ENCODE measurements at places on chromosomes 12 and 14. TPM values are rescaled to one million over a fixed set of nuclear protein-coding genes. Genes with fewer than 3 reads are reported as not detected.

The BIN2 gene
- 1.8 TPM for polyA plus RNA-seq

The COA8 gene
- 60.8 TPM for polyA plus RNA-seq

The PMEL gene
- 0.45 TPM for polyA plus RNA-seq

DNA sequence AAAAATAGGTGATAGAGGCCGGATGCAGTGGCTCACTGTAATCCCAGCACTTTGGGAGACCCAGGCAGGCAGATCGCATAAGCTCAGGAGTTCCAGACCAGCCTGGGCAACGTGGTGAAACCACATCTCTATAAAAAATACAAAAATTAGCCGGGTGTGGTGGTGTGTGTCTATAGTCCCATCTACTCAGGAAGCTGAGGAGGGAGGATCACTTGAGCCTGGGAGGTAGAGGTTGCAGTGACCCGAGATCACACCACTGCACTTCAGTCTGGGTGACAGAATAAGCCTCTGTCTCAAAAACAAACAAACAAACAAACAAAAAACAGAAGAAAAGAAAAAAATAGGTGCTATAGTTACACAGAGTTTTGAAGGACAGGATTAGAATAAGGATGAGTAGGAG, 142.1 kb downstream of the SAMD4A start:
- DNase-seq, result no peak

All from right cardiac atrium (tissue), 5 donors.